ENCODE measurements at places on chromosomes 2 and 18. TPM values are rescaled to one million over a fixed set of nuclear protein-coding genes. Genes with fewer than 3 reads are reported as not detected.

Gene IL36A
- total RNA-seq: not detected

Gene C2orf72
- not detected for total RNA-seq

Gene RNF125
- total RNA-seq: 1.1 TPM

Gene FAM98A
- total RNA-seq: 55.5 TPM

Gene HOXD4
- 0.18 TPM for total RNA-seq

Gene LAMA1
- 21.6 TPM for total RNA-seq

Gene CLIP4
- total RNA-seq: 43.8 TPM

Gene FOXI3
- total RNA-seq: not detected

Gene FRZB
- total RNA-seq: under 0.01 TPM

Gene CNPPD1
- 32.3 TPM for total RNA-seq

Gene THSD7B
- under 0.01 TPM for total RNA-seq

Gene TSPYL6
- total RNA-seq: not detected

Gene EEF1B2
- 617 TPM for total RNA-seq

Gene C2orf66
- total RNA-seq: not detected

Gene C18orf32
- total RNA-seq: 24.5 TPM

Gene UNC50
- 51.9 TPM for total RNA-seq

Gene CD207
- not detected for total RNA-seq

Gene ASIC4
- not detected for total RNA-seq

Gene VSNL1
- total RNA-seq: not detected

Gene G6PC2
- not detected for total RNA-seq

Gene YIPF4
- total RNA-seq: 17.3 TPM

Gene MC5R
- not detected for total RNA-seq

Gene IMP4
- total RNA-seq: 121 TPM

Gene CIDEA
- total RNA-seq: not detected

Gene RMDN2
- total RNA-seq: 8.4 TPM

Gene TNFRSF11A
- not detected for total RNA-seq

Gene TXNDC2
- total RNA-seq: not detected

Gene MC2R
- not detected for total RNA-seq

Gene UGT1A6
- not detected for total RNA-seq

Gene LBX2
- total RNA-seq: 1.7 TPM

Gene CENPA
- 16.1 TPM for total RNA-seq

Gene CAVIN2
- total RNA-seq: 13.0 TPM

Gene UGT1A3
- not detected for total RNA-seq

Gene ASB18
- not detected for total RNA-seq

Gene GPR39
- 9.2 TPM for total RNA-seq
